Anterior cingulate cortex (tissue), 58 donors: ENCODE measurements at places on chromosomes 13 and 19.

GRCh38 chr19:4301590-4302242 lies 473 bp downstream of the TMIGD2 start:
- DNase-seq: no peak

- DNase-seq: no peak
Measured at GRCh38 chr13:51839711-51840540, 5.1 kb downstream of the TMEM272 start.

GRCh38 chr13:103358255-103358932 lies 292.2 kb upstream of the SLC10A2 start:
- DNase-seq: no peak

DNA sequence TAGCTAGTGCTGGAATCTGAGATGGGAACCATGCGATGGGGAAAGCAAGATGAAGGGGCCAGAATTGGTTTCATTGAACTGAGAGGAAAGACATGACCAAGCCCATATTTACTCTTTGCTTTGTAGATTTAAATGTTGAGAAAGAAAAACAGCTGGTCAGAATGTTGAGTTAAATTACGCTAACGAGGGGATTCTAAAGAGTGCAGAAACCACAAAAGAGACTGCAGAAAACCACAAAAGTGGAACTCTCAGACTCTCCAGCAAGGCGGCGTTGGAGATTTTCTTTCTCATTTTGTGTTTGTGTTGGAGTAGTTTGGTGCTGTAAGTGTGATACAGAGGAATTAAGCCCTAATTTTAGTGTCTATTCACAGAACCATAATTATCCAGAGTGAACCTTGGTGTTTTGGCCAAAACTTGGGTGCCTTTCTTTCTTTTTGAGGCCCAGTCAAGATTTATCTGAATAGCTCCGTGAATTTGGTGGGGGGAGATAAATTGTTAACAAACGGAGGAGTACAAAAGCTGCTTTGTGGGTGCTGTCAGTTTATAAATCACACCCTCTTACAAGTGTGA lies 26.3 kb downstream of the SAE1 start:
- no peak for DNase-seq

- DNase-seq: peak; percentile 37
Measured at GRCh38 chr13:49292742-49293486, 45.2 kb downstream of the CDADC1 start.

- no peak for DNase-seq
Measured at GRCh38 chr19:3506384-3507340, 551 bp downstream of the FZR1 start.

GRCh38 chr19:39518975-39519374 lies 4.0 kb downstream of the SELENOV start:
- DNase-seq: no peak

GRCh38 chr13:42735010-42735409 lies 46.4 kb upstream of the FAM216B start:
- no peak for DNase-seq

DNA sequence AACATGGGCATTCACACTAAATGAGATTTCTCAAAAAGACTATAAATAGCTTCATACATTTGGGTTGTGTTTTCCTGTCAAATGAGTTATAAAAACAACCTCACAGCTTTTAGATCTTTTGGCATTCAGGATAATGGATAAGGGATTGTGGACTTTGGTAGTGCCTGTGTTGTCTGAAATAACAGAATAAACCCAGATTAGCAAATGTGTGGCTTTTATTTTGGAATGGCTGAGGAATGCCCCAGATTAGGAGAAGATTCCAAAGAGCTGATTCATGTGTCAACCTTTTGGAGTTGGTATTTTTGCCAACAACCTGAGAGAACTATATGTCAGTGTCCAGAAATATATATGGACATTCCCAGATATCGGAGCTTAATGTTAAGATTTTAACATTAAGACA lies 164.7 kb downstream of the MTUS2 start:
- DNase-seq: no peak

DNA sequence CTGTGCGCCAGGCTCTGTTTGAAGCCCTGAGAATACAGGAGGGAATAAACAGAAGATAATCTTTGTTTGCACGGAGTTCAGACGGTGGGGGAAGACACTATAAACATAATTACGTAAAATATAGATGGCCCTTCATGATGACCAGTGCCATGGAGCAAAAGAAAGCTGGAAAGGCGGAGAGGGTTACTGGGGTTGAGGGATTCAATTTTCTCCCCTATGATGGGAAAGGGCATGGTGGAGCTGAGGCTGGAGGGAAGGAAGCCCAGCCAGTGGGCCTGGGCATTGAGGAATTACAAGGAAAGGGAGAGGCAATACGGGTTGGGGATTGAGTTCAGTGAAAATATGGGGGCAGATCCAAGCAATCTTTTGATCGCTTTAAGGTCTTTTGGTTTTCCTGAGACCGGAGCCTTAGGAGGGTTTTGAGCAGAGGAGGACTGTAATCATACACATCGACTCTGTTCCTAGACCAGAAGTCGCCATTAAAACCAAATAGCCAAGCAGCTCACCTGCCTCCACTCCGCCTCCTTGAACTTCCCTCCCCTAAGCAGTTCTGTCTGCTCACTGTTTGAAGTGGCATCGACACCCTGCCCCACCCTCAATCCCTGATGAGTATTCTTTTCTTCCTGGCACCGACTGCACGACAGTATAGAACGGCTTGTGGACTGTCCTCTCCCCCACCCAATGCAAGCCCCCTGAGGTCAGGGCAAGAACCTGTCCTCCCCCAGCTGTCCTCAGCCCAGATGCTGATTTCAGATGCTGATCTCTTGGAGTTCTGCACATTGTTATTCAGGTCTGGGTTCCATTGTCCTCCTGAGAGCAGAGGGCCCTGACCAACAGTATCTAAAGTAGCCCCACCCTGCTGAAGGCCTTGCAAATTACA lies 813 bp upstream of the ZNF296 start:
- DNase-seq: no peak

- DNase-seq: no peak
Measured at GRCh38 chr19:6150289-6150688, 14.8 kb downstream of the ACSBG2 start.
